NCI-H1105 (cell line): ENCODE measurements at places on chromosomes 6 and 20.
A peak's percentile ranks its signal among the peaks of the same experiment; 100 is the strongest.

GRCh38 chr6:104730450-104730849 lies 129.3 kb downstream of the HACE1 start:
- DNase-seq: no peak

DNA sequence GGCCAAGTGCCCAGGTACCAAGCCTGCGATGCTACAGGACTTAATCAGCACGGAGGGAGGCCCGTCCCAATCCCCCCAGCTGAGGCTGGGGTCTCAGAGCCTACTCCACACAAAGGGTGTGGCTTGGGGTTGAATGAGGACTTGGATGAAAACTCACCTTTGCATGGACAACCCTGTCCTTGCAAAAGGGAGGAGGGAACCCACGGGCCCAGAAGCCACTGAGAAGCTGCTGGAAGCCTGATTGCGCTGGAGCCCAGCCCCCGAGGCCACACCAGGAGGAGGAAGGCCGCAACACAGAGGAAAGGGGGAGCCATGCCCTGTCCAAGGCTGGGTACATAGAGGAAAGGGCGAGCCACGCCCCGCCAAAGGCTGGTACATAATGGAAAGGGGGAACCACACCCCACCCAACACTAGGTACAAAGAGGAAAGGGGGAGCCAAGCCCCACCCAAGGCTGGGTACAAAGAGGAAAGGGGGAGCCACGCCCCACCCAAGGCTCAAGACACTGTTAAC lies 158.8 kb downstream of the DLL1 start:
- no peak for DNase-seq

GRCh38 chr6:30329331-30329730 lies 2.6 kb downstream of the TRIM39 start:
- DNase-seq: no peak

- no peak for DNase-seq
Observed at GRCh38 chr6:38185244-38185643, 365.7 kb downstream of the ZFAND3 start.

- DNase-seq: no peak
Observed at GRCh38 chr20:2365666-2366065, 15.0 kb upstream of the TGM6 start.

- DNase-seq: no peak
Observed at GRCh38 chr6:15974817-15975216, 154.1 kb upstream of the MYLIP start.

DNA sequence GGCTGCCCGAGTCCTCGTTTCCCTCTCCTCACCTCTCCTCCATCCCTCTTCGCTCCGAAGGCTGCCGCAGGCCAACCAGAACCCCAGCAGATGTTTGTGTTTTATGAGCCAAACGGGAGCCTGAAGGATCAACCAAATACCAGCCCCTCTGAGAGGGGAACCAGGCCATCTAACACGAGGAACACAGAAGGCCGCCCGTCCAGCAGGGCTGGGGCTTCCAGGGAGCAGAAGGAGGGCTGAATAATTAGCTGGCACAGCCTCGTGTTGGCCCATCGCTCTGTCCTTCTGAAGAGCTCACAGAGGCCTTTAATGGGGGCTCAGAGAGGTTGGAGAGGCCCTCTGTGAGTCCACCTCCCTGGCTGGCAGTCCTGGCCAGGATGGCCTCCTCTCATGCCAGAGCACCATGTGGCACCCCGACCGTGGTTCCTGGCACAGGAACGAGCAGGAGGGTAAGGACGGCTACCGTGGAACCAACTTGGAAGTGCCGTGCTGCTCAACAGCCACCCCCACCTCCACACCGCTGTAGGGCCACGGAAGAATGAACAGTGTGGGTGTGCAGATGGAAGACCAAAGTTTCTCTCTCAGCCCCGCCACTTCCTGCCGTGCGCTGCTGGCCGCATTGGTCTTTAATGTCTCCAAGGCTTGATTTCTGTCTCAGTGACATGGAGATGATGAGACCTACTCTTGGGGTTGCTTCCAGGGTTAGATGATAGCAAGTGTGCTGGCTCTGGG lies 155.2 kb downstream of the SCML4 start:
- no peak for DNase-seq

DNA sequence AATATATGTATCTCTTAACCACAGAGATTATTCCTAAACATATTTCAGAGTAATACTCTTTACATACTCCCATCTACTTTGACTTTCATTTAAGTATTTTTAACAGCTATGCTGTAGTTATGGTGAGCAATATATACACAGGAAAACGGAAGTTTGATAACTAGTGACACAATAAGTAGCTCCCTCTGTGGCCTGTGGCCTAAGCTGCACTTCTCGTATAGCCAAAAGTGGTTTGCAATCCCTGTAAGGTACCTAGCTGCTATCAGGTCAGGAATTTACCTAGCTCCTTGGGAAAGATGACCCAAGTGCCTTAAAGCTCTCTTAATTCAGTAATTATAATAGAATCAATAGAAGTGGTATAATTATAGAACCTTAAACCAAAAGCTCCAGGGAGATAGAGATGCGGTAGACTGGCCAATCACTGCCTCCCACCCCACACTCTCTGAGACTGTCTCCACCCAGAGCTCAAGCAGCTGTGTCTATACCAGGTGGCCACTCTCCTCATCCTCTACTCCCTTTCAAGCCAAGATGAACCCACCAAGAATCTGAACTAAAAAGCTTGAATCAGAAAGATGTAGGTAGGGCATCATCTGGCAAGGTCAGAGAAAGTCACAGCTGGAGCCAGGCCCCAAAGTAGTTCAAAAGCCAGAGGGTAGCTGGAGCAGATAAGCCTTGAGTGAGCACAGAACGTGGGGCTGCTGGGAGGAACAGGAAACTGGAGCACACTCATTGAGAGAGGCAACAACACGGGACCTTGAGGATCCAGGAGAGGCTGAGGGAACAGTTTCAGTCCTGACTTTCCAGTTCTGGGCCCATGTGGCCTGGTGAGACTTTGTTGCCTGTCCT lies 84.9 kb upstream of the ASF1A start:
- DNase-seq: no peak

DNA sequence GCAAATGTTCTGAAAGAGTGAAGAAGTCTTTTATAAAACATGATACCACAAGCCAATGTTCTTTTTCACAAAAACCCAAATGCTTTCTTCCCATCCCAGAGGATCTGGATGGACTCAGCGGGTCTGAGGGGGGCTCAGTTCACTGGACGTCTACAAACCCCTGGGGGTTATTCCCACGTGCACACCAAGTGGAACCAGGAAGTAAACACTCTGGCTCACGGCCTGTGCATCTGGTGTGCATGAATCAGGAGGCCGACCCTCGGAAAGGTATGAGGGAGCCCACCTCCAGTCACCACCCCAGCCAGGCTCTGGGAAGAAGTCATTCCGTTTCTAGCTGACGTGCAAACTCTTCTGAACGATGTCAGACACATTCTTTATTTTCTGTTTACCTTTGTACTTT lies 252.2 kb downstream of the DLL1 start:
- no peak for DNase-seq

- DNase-seq: peak; percentile 97
Observed at GRCh38 chr20:35615667-35616464, at the start of gene SPAG4. SPAG4 (plus strand) TSS chr20:35615829; CDS start chr20:35616004, 175 bp downstream.

DNA sequence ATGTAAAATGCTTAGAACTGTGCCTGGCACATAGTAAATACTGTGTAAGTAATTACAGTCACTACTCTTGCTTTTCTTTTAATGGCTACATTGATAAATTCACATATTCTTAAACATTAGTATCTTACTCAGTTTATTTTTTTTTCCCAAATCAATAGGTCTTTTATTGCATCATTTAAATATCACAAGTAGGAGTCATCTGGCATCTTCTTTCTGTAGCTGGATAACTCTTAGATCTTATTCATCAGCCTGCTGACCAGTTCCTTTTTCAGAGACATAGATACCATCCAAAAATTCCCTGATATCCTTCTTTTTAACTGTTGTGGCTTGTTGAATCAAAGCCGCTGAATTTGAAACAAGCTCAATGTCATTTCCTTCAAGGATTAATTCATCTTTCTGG lies 20.0 kb upstream of the PHF3 start:
- DNase-seq: no peak

- DNase-seq: no peak
Observed at GRCh38 chr6:9143140-9143539, 707.8 kb upstream of the SLC35B3 start.

DNA sequence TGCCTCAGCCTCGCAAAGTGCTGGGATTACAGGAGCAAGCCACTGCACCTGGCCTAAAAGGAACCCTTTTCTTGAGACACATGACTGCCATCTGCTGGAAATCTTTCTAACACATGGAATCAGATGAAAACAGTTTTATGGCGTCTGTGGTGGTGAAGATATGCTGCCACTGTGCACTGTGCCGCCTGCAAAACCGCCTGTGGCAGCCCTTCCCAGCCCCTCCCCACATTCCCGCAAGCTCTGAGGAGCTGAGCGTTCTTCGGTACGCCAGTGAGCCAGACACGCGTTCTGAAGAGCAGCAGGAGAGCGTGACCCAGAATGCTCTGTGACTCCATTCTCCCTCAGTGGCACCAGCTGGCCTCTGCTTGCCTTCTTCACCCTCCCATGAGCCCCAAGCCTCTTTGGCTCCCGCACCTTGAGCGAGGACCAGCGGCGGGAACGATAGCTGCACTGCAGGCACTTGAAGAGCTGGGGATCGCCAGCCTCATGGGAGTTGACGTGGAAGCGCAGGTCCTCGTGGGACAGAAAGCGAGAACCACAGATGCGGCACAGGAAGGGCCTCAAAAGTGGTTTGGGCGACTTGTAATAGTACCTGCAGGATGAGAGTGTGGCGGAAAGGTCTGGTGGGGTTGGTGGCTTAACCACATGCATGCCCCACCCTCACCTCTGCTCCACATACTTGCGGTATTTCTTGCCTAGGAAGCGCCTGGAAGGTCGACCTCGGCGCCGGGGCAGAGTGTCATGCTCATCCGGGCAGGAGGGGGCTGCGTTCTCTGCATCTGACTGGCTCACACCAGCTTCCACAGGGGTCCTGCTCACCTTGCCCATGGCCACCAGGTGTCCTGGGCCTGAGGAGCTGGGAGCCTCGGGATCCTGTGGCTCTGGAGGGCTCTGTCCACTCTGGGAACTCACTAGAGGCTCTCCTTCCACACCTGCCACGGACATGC lies 8.7 kb downstream of the ZNF335 start:
- peak; percentile 41 for DNase-seq

DNA sequence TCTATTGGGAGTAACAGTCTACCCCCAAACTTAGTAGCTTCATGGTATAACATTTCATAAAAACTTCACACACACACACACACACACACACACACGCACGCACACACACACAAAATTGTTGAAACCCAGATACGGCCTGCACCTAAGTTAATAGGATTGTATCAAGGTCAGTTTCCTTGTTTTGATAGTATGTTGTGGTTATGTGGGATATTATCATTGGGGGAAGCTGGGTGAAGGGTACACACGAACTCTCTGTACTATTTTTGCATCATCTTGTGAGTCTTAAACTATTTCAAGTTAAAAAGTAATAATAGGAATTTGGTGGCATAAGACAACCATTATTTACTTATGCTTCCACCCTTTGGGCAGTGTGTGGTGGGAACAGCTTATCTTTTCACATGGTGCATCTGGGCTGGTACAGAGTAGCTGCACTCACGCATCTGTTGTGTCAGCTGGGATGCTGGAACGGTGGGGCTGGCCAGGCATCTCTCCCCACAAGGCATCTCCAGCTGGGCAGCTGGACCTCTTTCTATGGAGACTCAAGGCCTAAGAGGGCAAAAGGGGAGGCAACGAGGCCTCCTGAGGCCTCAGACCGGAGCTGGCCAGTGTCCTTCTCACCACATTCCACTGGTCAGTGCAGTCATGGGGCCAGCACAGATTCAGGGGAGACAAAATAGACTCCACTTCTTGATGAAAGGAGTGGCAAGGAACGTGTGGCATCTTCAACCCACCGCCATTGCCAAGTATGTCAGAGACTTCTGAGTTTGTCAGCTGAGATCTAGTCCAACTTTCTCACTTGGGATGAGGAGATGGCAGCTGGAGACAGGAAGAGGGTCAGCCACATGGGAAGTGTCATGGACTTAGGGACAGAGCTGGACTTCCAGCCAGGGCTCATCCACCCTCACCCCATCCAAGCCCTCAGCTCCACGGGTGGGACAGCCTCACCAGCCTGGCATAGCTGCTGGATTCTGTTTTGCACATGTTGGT lies 20.5 kb upstream of the IP6K3 start:
- no peak for DNase-seq

DNA sequence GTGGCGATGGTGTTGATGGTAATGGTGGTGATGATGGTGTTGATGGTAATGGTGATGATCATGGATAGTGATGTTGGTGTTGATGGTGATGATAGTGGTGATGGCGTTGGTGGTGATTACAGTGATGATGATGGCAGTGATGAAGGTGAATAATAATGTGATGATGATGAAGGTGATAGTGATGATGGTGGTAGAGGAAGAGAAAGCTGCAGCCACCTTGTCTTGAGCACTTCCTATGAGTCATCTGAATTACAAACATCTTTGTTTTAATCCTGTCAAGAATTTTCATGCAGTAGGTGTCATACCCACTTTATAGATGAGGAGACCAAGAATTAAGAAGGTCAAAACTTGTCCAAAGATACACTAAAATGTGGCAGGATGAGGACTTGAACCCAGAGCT lies 242.4 kb downstream of the TAF4 start:
- DNase-seq: no peak

DNA sequence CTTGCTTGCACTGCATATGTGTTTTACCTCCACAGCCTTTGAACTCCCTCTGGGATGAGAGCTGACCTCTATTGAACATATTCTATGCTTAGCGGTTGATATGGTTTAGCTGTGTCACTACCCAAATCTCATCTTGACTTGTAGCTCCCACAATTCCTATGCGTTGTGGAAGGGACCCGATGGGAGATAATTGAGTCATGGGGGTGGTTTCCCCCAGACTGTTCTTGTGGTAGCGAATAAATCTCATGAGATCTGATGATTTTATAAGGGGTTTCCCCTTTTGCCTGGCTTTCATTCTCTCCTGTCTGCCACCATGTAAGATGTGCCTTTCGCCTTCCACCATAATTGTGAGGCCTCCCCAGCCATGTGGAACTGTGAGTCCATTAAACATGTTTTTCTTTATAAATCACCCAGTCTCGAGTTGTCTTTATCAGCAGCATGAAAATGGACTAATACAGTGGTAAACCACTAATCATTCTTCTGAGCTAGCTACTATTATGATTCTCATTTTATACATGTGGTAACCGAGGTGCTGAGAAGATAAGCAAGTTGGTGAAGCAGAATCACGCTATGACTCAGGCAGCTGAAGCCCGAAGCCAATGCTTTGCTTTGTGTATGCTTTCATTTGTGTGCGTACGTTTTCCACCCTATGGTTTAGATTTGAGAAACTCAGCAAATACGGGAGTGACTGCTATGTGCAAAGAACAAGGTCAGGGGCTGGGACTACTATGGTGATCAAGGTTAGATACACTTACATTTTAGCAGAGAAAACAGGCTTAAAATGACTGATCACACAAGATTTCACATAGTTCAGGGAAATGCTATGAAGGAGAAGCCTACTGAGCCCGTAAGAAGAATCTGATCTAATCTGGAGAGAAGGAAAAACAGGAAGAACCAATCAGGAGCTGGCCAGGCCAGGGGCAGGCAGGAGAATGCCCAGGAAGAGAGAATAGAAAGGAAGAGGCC lies 363.5 kb downstream of the ESR1 start:
- DNase-seq: no peak
